ENCODE measurements at places on chromosomes 2 and 18.

- no peak for DNase-seq
These were observed 66.4 kb upstream of the CHAC2 start for GRCh38 chr2:53701221-53701620.

DNA sequence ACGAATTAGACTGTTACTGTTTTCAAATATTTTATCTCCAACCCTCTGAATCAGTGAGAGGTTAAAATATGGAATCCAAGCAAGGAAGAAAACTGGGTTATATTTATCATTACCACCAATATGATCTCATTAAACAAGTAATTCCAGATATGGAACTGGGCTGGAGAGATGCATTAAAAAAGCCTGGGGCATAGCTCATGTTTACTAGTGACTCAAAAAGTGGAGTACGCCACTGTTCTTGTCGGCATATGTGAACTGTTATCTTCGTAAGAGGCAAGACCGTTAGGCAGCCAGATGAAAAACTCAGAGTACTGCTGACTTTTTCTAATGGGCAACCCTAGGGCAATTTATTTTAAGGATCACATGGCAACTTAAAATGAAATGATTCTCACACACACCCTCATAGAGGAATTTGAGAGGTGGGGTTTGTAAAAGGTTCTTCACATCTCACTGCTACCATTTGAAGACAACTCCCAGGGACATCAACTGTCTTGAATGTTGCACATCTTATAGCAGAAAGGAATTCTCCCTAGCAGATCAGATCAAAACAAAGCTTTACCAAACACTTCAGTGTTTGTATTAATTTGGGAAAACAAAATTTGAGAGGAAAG is 105.2 kb upstream of the TFCP2L1 start:
- DNase-seq, result no peak

DNA sequence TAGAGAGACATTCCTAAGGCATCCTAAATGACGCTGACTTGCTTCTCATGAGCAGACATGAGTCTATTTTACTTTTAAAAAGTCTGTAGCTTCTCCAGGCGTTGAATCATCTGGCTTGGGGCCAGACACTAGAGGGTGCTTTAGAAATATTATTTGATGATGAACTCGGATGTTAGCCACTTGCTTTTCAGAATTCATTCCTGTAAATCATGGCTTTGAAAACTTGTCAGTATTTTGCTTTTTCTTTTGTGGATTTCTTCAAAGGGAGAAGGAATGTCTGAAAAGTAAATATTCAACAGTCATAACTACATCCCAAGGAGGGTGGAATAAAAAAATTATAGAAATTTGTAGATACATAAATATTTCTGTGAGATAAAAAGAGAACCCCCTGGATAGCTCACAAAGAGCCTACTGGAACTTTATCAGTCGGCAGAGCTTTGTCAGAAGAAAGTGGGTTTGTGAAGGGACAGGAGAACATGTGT is 370.8 kb downstream of the OSR1 start:
- no peak for DNase-seq

DNA sequence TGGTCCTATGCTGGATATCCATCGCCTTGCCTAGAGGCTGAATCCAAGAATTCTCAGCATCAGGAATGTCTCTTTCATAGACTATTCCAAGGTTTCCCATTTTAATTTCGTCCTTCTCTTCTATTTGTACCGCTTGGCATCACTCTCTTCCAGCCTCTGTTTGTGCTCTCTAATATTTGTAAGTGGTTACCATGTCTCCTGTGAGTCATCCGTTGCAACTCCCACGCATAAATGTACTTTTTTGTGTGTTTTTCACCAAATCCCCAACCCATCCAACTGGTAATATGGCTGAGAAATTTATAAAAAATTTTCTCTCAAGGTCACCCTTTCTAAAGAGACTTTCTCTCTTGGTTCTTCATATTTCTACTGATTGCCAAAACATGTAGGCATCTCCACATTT is 21.8 kb downstream of the COLEC12 start:
- DNase-seq, result no peak

- DNase-seq, result no peak
These were observed 474.6 kb downstream of the EPHA4 start for GRCh38 chr2:221097568-221097915.

GRCh38 chr18:34767601-34768027 is 57.5 kb downstream of the DTNA start:
- no peak for DNase-seq

DNA sequence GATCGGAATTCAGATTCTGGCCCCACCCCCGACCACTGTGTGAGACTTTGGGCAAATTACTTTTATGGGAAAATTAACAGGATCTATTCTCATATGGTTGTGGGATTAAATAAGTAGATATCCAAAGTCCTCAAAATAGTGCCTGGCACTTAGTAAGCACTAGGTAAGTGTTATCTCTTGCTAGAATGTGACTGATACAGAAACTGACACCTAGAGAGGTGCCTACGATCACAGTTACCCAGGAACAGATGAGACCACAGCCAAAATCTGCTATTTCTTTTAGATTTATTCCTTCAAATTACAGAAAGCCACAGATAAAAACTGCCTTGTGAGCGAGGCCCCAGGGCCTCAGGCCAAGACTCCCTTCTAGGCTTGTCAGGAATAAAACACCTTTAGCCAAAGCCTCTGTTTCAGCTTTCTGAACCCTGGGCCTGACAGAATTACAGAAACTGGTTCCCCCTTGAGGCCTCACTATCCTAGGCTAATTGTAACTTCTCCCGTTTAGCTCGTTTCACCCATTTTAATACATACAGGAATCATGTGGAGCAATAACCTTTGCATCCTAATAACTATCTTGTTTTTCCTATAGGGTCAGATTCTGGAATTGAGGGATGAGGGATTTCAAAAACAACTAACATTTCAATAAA is 22.3 kb upstream of the CHMP1B start:
- DNase-seq, result no peak

- no peak for DNase-seq
These were observed 66.2 kb downstream of the MAIP1 start for GRCh38 chr2:200021449-200022114.

GRCh38 chr18:3603421-3604234 is 153.7 kb downstream of the TGIF1 start:
- DNase-seq, result no peak

DNA sequence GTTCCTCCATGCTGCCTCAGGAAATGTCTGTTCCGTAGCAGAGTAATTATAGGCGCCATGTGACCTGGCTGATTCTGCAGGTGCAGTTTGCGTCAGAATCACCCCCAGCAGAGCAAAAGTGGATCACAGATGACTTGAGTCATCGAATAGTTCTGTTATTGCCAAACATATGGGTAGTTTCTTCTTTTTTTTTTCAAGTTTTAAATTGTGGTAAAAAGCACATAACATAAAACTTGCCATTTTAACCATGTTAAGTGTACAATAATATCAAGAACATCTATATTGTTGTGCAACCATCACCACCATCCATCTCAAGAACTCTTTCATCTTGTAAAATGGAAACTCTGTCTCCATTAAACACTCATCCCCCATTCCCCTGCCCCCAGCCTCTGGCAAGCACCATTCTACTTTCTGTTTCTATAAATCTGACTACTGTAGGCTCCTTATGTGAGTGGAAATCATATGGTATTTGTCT is 177.7 kb upstream of the TWIST2 start:
- DNase-seq, result no peak

- DNase-seq, result no peak
These were observed 41.8 kb upstream of the COPS8 start for GRCh38 chr2:237043866-237044265.

Measured in stimulated activated CD8-positive, alpha-beta memory T cell treated with anti-CD3 and anti-CD28 coated beads, Interleukin-4, amount 100 ng/mL, for 4 hours (primary cell).